Islet precursor cell (in vitro differentiated cells): ENCODE measurements at places on chromosomes 2 and 18.

DNA sequence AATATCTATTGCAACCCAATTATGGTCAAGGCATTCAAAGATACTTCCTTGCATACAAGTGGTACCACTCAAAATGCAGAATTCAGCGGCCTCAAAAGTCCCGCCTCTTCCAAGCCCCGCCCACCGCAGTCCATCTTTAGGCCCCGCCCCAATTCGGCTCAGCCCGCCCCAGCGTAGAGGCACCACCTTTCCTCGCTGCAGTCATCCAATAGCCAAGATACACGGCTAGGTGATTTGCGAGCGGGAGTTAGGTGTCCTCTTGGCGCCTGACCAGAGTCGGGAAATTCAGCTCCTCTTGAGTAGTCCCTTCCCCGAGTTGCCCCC is 431 bp upstream of the SEC11C start:
- peak; percentile 93 for DNase-seq

DNA sequence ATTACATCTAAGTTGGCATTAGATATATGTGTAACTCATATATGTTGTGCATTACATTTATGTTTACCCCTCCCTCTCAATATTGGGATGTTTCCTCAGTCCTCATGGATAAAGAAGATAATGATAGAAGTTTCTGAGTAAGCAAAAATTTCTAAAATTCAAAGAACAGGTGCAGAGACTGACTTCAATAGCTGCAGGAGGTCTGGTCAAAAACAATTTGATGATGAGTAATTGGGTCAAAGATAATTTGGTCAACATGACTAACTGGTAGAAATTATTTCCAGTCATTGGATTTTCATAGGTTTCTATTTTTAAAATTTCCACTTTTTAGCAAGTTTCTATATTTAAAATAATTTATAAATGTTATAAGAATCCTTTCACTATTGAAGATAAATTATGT is 1130.9 kb upstream of the SLC39A10 start:
- DNase-seq, result no peak

DNA sequence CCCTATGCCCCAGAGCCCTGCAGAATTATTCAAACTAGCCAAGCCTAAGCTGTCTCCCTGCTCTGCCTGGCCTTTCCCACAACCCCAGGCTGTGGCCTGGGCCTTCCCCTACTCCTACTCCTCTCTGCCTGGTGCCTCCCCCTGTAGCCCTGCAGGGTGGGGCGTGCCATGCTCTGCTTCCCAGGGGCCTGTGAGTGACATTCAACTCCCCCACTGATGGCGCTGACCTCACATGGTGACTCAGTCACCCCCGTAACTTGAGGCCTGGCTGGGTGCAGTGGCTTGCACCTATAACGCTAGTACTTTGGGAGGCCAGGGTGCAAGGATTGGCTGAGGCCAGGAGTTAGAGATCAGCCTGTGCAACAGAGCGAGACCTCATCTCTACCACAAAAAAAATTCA is 60.6 kb downstream of the KIF1A start:
- no peak for DNase-seq

DNA sequence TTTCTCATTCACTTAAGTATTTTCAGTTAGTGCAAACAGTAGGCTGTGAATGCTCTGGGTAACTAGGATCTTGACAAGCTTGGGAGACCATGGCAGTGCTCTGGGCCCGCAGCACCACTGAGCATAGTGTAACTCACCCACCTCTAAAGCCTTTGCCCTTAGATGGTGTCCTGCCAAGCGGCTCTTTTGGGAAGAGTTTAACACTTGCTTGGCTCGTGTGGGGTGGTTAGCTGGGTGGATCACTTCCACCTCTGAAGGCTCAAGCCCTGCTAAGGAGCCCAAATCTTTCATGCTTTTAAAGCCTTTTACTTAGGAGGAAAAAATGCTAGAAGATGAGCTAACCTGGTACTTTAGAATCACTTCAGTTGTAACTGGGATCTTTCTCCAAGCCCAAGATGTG is 33.9 kb downstream of the PTPN18 start:
- no peak for DNase-seq

DNA sequence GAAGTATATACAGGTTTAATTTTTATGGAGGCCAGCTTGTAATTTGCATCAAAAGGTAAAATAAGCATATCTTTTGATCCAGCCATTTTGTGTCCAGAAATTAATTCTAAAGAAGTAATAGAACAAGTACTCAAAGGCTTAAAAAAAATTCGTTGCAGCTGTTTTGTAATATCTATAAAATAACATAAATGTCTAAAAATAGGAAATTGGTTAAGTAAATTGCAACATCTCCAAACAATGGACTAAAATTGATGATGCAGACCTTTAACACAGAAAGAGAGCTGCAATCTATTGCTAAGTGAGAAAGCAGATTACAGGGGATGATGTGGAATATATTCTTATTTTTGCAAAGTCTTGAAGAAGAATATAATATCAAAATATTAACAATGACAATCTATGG is 19.4 kb downstream of the AAK1 start:
- no peak for DNase-seq

DNA sequence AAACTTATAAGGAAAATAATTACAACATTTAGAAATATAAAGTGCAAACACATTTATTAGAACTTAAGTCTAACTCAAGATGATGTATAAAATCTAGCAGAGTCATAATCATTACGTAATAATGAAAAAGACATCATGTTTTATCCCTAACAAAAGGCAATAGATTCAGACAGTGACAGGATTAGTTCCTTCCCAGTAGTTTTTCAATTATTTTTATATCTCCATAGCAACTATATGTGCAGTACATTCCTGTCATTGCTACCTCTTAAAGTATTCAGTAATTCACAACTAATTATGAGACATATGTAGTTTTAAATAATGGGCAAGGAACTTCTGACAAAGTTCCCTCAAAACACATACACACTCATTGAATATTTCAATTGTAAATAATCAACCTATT is 687.9 kb downstream of the CCDC85A start:
- no peak for DNase-seq

GRCh38 chr18:72555101-72555500 is 11.0 kb upstream of the CBLN2 start:
- no peak for DNase-seq

- DNase-seq, result peak; percentile 69
Measured at GRCh38 chr2:224359569-224359968, 42.3 kb downstream of the FAM124B start.

DNA sequence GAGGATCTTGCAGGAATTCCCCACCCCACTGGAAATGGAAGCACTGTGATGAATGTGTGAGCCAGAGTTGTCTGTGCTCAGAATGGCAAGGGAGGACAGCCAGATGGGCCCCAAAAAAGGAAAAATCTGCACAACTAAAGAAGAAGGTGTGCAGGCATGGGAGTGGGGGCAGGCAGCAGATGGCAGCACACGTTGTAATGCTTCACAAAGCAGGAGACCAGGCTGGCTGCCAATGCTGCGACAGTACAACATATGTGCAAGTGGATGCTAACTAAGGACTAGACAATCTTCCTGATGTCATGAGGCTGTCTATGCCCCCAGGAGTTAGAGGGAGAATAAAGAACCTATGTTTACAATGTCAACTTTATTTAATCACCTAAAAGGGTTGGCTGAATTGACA is 27.2 kb downstream of the ST6GAL2 start:
- DNase-seq, result no peak

DNA sequence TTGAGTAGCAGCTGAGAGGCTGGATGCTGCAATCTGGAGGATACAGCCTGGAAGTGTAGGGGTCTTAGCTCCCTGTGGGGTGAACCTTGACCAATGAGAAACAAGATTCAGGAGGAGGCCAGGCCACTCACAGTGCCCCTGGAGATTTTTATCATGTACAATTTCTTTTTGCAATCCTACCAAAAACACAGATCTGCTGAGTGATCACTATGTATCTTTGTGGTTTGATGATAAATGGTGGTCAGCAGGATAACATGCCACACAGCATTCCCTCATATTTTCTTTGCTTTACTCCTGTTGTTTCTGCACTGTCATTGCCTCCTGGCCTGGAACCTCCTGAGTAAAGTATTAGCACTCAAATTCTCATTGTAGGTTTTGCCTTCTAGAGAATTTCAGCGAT is 357.9 kb downstream of the THSD7B start:
- DNase-seq, result no peak

DNA sequence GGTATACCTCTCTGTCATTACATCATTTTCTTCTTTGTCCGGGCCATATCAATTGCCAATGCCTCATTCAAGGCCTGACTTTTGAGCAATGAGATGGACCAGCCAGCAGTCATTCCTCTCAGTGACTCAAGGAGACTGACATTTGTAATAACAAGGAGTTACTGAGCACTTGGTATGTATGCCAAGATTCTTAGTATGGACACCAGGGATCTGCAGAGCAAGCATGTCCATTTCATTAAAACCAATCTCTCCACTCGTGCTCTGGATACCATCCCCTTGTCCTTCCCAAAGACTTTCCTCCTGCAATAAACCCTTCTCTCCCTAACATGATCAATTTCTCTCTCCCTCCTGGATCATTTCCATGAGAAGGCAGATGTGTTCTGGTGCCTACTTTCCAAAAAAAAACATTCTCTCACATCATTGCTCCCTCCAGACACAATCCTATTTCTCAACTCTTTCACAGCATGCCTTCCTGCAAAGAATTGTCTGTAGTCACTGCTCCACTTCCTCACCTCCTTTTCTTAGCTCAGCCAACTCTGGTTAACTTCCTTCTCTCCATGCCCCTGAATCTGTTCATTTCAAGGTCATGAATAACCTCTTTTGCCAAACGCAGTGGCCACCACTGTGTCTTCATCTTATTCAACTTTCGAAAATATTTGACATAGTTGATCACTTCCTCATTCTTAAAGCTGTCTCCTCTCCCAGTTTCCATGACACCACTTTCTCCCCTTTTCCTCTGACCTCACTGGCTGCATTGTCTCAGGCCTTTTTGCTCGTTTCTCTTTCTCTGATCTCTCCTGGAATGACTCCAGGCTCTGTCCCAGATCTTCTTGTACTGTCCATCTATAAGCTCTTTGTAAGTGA is 102.8 kb upstream of the CYP1B1 start:
- DNase-seq, result peak; percentile 72

- DNase-seq, result peak; percentile 85
Measured at GRCh38 chr2:202038471-202039277, 5.0 kb downstream of the FZD7 start.

GRCh38 chr2:239298116-239298804 is 102.6 kb downstream of the HDAC4 start:
- DNase-seq, result no peak

DNA sequence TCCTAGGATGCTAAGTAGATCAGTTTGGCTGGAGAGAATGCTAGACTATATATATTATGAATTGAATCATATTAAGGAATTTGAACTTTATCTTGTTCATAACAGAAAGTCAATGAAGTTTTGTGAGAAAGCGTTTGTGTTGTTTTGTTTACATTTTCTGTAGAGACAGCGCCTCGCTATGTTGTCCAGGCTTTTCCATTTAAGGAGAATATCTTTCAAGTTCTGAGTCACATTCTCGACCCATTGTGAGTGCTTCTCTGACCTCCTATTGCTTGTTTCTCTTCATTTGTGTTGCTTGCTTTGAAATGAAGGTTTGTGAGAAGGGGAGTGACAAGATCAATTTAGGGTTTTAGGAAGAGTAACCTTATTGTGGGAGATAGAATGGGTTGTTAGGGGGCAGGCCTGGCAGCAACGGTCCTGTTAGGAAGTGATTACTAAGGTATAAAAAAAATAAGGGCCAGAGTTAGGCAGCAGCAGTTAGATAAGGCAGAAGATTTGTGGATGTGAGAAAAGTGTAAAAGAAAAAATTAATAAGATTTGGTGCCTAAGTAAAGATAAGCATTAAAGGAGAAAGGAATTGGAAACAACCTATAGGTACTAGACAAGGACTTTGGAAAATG is 47.6 kb upstream of the ACVR1 start:
- no peak for DNase-seq

GRCh38 chr18:21897811-21898210 is 157.2 kb downstream of the MIB1 start:
- DNase-seq, result peak; percentile 70

- no peak for DNase-seq
Measured at GRCh38 chr2:25684577-25685473, 11.4 kb upstream of the DTNB start.

GRCh38 chr2:175465101-175465500 is 283.6 kb upstream of the ATP5MC3 start:
- no peak for DNase-seq

DNA sequence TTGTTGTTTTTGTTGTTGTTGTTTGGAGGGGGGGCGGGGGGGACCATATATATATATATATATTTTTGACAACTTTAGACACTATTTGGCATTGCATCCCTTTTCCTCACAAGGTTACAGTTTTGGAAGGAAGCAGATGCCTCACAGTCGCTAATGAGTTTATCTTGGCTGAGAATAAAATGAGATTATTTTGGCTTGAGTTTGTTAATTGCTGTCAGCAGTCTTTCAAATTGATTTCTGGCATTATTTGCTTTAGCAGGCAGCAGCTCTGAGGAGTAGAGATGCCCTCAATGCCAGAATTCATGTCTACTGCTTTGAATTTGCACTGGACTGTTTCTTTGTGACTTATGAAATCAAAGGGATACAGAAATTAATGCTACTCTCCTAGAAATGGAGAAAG is 595.2 kb upstream of the HNMT start:
- DNase-seq, result no peak
